Upper lobe of right lung (tissue), 1 donor: ENCODE measurements at places on chromosomes 5 and 9.

- peaks cover 7% of the 10 kb centered on the region for H3K4me1 ChIP-seq
- H3K27me3 ChIP-seq: no peaks in the 10 kb centered on the region
- H3K27ac ChIP-seq: peak overlapping the region; percentile 63
- DNase-seq: no peak
Observed at GRCh38 chr9:96619124-96619465, 548 bp downstream of the CDC14B start.

GRCh38 chr9:109451311-109452025 is 46.6 kb downstream of the PTPN3 start:
- H3K27me3 ChIP-seq: no peaks in the 10 kb centered on the region
- H3K4me1 ChIP-seq: no peaks in the 10 kb centered on the region
- DNase-seq: no peak
- no peaks in the 10 kb centered on the region for H3K36me3 ChIP-seq

DNA sequence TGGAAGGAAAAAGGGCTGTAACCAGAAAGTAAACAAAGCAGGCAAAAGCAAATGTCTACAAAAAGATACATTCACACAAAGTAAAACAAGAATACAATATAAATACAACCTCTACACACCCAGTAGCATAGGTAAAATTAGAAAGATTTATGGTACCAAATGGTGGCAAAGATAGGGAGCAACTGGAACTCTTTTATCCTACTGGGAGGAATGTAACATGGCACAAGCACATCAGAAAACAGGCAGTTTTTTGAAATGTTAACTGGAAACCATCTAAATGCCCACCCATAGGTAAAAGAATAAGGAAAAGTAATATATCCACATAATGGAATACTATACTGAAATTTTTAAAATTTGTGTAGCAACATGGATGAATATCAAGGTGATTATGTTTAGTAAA is 8.7 kb upstream of the ARL14EPL start:
- no peak for DNase-seq
- no peaks in the 10 kb centered on the region for H3K36me3 ChIP-seq
- no peak overlapping the region for H3K4me3 ChIP-seq

DNA sequence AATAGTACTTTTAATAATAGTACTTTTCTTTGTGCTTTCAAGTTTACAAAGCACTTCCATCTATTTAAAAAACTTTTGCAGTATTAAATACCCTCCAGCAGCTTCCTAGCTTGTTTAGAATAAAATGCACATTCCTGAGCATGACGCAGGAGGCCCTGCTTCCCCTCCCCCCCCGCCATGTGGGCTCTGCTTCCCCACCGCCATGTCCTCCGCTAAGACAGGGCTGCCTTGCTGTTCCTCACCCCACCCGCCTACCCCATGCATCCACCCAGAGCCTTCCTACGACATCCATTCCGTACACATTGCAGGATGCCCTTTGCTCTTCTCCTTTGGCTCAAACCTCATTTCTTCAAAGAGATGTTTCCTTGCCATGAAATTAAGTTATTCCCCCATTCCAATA is 205.9 kb upstream of the MSX2 start:
- DNase-seq: no peak
- H3K4me1 ChIP-seq: no peaks in the 10 kb centered on the region
- no peak overlapping the region for H3K4me3 ChIP-seq
- H3K36me3 ChIP-seq: no peaks in the 10 kb centered on the region
- no peak overlapping the region for H3K27ac ChIP-seq

- H3K36me3 ChIP-seq: no peaks in the 10 kb centered on the region
- DNase-seq: no peak
- H3K4me1 ChIP-seq: no peaks in the 10 kb centered on the region
- H3K27ac ChIP-seq: no peak overlapping the region
- H3K27me3 ChIP-seq: peaks cover 37% of the 10 kb centered on the region
- no peak overlapping the region for H3K4me3 ChIP-seq
Observed at GRCh38 chr5:168813184-168813968, 234.2 kb upstream of the PANK3 start.

GRCh38 chr5:41908374-41909079 is 4.4 kb downstream of the RIMOC1 start:
- no peaks in the 10 kb centered on the region for H3K27me3 ChIP-seq
- H3K27ac ChIP-seq: no peak overlapping the region
- H3K36me3 ChIP-seq: peaks cover 74% of the 10 kb centered on the region
- no peak for DNase-seq

DNA sequence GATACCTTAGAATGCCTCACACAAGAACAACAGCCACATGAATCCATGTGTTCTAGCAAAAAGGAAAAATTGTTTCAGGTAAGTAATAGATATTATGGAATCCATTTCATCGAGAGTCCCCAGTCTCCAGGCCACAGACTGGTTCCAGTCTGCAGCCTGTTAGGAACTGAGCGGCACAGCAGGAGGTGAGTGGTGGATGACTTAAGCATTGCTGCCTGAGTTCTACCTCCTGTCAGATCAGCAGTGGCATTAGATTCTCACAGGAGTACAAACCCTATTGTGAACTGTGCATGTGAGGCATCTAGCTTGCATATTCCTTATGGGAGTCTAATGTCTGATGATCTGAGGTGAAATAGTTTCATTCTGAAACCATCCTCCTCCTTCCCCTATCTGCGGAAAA is 207.0 kb downstream of the CSNK1G3 start:
- no peak for DNase-seq
- H3K27me3 ChIP-seq: no peaks in the 10 kb centered on the region
- H3K4me3 ChIP-seq: no peak overlapping the region
- no peaks in the 10 kb centered on the region for H3K4me1 ChIP-seq

- H3K4me3 ChIP-seq: no peak overlapping the region
- no peaks in the 10 kb centered on the region for H3K27me3 ChIP-seq
- no peak overlapping the region for H3K27ac ChIP-seq
- DNase-seq: no peak
- no peaks in the 10 kb centered on the region for H3K36me3 ChIP-seq
Observed at GRCh38 chr5:42621662-42622061, 135.0 kb upstream of the CCDC152 start.

DNA sequence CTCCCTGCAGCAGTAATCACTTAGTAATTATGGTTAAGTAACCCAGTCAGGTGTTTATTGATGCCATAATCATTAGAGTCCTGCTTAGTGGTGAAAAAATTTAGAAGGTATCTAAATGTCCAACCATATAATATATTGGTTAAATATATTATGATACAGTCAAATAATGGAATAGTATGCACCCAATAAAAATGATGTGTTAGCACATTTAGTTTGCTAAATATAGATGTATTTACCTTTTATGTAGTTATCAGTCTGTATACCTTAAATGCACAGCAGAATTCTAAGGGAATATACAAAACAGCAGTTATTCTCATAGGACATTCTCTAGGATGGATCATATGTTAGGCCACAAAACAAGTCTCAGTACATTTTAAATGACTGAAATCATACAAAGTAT is 90.4 kb downstream of the PRKACG start:
- no peak overlapping the region for H3K27ac ChIP-seq
- H3K27me3 ChIP-seq: no peaks in the 10 kb centered on the region
- no peaks in the 10 kb centered on the region for H3K4me1 ChIP-seq
- H3K4me3 ChIP-seq: no peak overlapping the region
- no peaks in the 10 kb centered on the region for H3K36me3 ChIP-seq

GRCh38 chr5:86679529-86679928 is 61.8 kb downstream of the COX7C start:
- no peaks in the 10 kb centered on the region for H3K36me3 ChIP-seq
- H3K27ac ChIP-seq: no peak overlapping the region
- no peak overlapping the region for H3K4me3 ChIP-seq
- DNase-seq: no peak
- H3K4me1 ChIP-seq: no peaks in the 10 kb centered on the region

DNA sequence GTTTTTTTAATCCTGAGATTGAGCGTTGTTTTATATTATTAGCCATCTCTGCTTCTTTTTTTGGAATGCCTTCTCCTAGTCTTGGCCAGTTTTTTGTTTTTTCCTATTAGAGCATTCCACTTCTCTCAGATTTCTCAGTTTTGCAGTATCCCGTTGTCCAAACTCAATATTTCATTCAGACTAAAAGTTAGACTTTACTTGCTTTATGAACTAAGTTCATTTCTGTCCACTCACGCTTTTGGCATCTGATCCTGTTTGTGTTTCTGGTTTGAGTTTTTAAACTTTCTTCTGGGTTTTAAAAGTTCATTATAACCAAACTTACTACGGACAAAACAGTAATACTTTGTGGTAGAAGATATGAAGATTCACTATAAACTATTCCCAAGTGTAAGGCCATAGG is 288.3 kb upstream of the MPDZ start:
- H3K27me3 ChIP-seq: no peaks in the 10 kb centered on the region
- H3K4me3 ChIP-seq: no peak overlapping the region
- H3K4me1 ChIP-seq: peaks cover 13% of the 10 kb centered on the region
- DNase-seq: no peak
- H3K36me3 ChIP-seq: no peaks in the 10 kb centered on the region

DNA sequence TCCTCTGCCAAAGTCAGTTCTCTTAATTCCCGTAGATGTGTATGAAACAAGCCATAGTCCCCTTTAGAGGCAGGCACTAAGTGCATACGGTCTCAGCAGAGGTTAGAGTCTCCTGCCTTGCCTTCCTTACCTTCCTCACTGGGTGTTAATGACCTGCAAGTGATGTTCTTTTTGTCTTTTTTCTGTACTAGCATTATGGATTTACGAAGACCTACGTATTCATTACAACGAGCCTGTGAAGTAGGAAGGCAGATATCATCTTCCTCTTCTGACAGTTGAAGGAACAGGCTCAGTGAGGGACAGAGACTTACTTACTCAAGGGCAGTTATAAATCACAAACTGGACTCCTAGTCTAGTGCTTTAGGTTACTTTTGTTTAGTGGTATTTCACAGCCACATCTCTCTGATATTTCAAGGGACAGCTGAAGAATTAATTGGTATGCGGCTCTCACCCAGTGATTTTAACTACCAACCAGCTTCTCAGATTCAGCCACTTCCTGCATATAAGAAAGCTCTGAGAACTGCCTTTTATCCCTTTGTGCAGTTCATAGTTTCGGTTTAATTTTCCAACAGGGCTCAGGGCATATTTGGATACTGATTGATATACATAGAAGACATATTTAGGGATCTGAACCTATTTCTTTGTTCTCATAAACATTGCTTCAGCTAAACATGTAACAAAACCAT is 85.1 kb upstream of the CKMT2 start:
- no peak overlapping the region for H3K4me3 ChIP-seq
- DNase-seq: no peak
- no peaks in the 10 kb centered on the region for H3K27me3 ChIP-seq
- no peaks in the 10 kb centered on the region for H3K36me3 ChIP-seq
- no peaks in the 10 kb centered on the region for H3K4me1 ChIP-seq

DNA sequence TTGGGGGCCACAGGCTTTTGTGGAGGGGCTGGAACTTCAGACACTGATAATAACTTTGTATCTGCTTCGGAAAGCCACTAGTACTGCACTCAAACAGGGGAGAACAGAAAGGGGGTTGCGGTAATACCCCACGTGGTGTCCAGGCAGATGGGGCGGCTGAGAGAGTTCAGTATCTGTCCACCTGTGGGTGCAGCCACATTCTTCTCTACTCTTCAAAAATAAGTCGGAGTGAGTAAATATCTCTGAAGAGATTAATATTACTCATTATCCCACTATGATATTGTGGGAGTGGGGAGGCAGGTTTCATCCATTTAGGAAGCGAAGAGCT is 102.1 kb upstream of the SSBP2 start:
- peaks cover 27% of the 10 kb centered on the region for H3K4me1 ChIP-seq
- H3K27me3 ChIP-seq: no peaks in the 10 kb centered on the region
- no peak for DNase-seq
- no peak overlapping the region for H3K4me3 ChIP-seq

- peak; percentile 55 for DNase-seq
- no peaks in the 10 kb centered on the region for H3K27me3 ChIP-seq
- H3K4me3 ChIP-seq: no peak overlapping the region
- no peaks in the 10 kb centered on the region for H3K36me3 ChIP-seq
- no peaks in the 10 kb centered on the region for H3K4me1 ChIP-seq
Observed at GRCh38 chr5:178306430-178307225, 74.0 kb upstream of the PHYKPL start.

GRCh38 chr5:89878140-89879132 is 531.1 kb downstream of the CETN3 start:
- H3K4me3 ChIP-seq: no peak overlapping the region
- H3K36me3 ChIP-seq: no peaks in the 10 kb centered on the region
- H3K27ac ChIP-seq: no peak overlapping the region
- H3K27me3 ChIP-seq: no peaks in the 10 kb centered on the region
- no peaks in the 10 kb centered on the region for H3K4me1 ChIP-seq

DNA sequence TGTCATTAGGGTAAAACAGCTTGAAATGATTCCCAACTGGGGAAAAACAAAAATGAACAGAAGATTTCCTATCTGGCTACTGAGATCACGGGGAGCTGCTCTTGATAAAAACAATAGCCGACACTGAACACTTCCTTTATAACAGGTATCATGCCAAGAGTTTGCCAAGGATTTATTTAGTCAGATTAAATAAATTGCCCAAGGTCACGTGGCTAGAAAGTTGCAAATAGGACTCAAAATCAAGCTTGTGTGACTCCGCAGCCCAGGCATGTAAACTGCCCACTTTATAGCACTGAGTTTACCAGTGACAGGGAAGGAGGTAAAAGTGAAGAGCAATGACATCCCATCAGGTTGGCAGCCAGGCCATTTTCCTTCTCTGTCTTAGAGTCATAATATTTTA is 120.7 kb upstream of the ZNF618 start:
- DNase-seq: no peak
- H3K36me3 ChIP-seq: no peaks in the 10 kb centered on the region
- peaks cover 18% of the 10 kb centered on the region for H3K27me3 ChIP-seq
- no peak overlapping the region for H3K4me3 ChIP-seq
- no peaks in the 10 kb centered on the region for H3K4me1 ChIP-seq

GRCh38 chr5:32777733-32778132 is 66.6 kb downstream of the NPR3 start:
- no peak for DNase-seq
- H3K27me3 ChIP-seq: no peaks in the 10 kb centered on the region
- H3K4me3 ChIP-seq: no peak overlapping the region
- no peaks in the 10 kb centered on the region for H3K4me1 ChIP-seq
- H3K36me3 ChIP-seq: no peaks in the 10 kb centered on the region
- H3K27ac ChIP-seq: no peak overlapping the region

DNA sequence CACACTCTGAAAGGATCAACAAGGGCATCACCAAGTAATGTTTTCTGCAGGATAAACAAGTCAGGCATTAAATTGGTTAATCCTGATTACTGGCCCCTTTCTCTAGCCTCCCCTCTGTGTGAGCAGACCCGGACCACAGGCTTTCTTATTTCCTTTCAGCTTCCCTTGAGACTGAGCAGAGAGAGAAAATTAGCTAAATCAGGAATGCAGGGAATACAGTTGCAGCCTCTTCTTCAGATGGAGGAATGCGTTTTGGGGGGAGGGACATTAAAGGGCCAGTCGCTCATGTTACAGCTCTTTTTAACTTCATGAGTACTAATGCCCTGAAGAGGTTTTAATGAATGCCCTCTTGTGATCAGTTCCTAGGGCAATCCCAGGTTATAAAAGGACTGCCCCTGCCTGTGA is 19.8 kb downstream of the PCDHAC2 start:
- H3K4me1 ChIP-seq: peaks cover 5% of the 10 kb centered on the region
- H3K27me3 ChIP-seq: no peaks in the 10 kb centered on the region
- H3K4me3 ChIP-seq: no peak overlapping the region

GRCh38 chr5:66737096-66737495 is 140.9 kb downstream of the MAST4 start:
- peaks cover 16% of the 10 kb centered on the region for H3K4me1 ChIP-seq
- no peak overlapping the region for H3K4me3 ChIP-seq
- no peaks in the 10 kb centered on the region for H3K27me3 ChIP-seq
- no peak overlapping the region for H3K27ac ChIP-seq
- no peak for DNase-seq

GRCh38 chr5:177353093-177353492 is 1.6 kb upstream of the LMAN2 start:
- H3K36me3 ChIP-seq: peaks cover 15% of the 10 kb centered on the region
- H3K27ac ChIP-seq: no peak overlapping the region
- H3K4me3 ChIP-seq: no peak overlapping the region
